ENCODE measurements at places on chromosomes 3 and 15.

- ATAC-seq = peak; percentile 79
These were observed 34.7 kb downstream of the SHC4 start for GRCh38 chr15:48928877-48929538.

DNA sequence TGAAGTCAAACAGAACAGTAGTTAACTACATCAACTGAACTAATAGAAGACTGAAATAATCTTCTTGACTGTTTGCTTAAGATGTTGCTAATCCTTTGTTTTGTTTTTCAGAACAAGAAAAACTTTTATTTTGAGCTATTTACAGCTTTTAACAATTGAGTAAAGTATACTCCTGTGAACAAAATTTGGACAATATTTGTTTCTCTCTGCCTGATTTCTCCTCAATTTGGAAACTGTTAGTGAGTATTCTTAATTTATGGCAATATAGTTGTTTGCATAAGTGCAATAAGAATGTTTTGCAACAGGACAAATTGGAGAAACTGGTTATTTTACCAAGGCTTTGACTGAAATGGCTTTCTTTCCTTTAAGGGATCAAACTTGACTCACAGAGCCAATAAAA lies 36.5 kb upstream of the ENTPD3 start:
- no peak for ATAC-seq

DNA sequence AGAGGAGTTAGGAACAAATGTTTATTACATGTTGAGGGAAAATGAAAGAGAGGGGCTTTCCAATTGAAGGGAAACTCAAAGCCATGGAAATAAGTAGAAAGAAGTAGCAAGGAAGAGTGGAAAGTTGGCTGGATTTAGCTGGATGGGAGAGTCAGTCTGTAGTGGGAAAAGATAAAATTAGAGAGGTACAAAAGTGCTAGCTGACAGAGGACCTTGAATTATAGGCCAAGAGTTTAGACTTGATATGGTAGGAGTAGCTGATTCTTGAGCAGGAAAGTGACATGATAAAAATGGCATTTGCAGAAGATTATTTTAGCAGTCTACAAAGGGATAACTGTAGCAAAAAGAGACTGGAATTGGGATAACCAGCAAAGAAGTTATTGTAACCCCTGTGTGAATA lies 425.8 kb downstream of the ROBO1 start:
- no peak for ATAC-seq

- no peak for ATAC-seq
These were observed 139.0 kb upstream of the NECTIN3 start for GRCh38 chr3:110932567-110932966.

DNA sequence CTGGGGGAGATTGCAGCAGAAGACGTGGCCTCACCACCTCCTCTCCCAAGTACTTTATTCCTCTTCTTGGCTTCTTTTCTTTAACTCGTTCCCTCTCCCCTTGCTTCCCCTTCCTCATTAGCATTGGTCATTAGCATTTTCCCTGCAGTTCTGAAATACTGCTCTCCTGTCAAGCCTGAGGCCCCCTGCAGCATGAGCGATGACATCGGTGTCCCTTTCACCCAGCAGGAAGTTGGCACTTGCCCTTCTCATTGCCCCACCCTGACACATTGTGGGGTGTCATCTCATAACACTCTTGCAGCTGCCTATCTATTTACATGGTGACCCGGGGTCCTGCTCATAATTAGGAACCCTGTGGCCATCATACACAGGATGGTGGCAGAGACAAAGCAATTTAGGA lies 167.1 kb downstream of the ARRDC4 start:
- ATAC-seq = no peak

DNA sequence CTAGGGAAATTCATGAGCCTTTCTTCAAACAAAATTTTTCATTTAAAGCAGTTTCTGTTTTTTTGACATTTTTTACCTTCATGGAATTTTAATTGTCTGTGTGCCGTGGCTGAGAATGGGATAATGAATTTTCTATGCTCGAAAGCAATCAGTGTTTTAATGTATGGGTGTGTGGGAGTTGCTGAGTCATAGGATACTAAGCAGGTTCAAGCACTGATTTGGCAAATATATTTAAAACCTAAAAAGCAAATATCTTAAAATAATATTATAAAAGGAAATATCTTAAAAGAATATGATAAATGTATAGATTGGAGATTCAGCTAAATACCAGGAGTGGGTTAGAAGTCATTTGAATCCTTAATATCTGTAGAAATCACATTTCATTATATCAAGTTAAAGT lies 173.6 kb upstream of the LRRFIP2 start:
- ATAC-seq = no peak

DNA sequence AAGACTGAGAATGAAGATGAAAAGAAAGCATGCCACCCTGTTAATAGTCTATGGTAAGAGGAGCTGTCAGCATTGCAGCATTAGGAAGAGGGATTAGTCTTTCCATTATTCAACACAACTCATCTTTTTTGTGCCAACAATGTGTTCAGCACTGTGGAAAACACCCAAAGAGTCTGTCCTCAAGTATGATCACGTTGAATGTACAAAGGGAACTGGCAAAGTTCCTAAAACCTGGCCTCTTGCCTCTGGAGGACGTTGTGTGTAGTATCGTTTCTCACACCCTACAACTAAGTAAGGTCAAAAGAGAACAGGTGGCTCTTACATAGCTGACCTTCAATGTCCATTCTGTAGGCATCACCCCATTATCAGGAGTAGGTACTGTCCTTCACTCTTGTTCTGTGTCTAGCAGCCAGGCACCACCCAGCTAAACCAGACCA lies 147.9 kb upstream of the THBS1 start:
- no peak for ATAC-seq

DNA sequence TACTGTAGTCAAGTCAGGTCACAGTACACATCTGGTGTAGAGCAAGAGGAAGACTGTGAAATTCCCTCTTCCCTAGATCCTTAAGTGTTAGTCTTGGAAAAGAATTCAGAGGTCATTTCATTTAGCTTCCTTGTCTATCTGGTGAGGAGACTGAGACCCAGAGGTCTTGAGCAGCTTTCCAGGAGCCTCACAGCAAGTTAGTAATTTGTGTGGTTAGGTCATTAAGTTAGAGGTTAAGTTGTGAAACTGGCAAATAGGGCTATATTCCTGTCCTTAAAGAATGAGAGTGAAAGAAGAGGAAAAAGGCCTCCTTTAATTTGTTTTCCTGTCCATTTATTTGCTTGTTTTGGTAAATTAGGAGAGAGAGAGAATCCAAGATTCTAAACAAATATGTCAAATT lies 9.0 kb downstream of the PODXL2 start:
- ATAC-seq = no peak

DNA sequence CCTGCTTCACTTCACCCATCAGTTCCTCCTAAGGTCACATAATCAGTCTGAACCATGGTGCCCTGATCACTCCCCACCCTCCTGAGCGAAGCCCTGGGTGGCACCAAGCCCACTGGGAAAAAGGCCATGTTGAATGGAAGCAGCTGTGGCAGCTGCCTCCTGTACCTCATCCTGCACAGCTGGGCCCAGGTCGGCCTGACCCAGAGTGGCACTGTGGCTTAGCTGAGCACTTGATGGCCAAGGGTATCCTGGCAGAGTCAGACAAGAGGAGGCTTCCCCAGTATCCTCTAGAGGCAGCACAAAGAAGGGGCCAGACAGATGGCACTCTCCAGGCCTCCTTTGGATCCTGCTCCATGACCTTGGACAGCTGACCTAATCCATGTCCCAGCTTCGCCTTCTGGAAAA lies 68.4 kb downstream of the TLE3 start:
- no peak for ATAC-seq

DNA sequence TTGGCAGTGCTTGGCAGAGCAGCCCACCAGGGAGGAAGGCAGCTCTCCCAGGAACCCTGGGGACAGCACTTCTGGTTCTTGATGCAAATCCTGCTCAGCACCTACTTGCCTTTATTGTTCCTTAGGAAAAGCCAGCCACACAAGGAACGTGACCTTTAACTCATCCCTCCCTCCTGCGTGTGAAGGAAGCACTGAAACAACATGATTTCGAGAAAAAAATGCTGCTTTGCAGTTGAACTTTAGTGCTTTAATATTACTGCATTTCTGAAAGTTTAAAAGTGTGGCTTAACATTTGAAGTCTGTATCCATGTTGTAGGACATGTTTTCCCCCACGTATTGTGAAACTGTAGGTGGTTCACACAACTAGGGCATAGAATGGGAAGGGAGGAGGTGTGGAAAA lies 50.4 kb upstream of the CTNNB1 start:
- no peak for ATAC-seq

DNA sequence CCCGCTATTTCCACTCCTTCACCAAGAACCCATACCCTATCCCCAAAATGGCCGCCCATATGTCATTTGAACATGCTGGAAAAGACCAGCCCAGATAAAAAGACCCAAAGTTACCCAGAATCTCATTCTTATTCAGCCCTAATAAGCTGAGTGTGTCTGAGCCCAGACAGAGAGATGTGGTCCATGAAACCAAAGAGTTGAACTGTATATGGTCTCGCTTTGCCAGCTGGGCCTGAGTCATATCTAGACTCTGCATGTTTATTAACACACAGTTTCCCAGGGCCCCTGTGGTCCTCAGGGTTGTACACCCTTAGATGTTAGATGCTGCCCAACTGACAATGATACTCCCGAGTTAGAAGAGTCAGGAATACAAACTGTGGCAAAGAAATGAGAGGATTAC lies 201.9 kb upstream of the STRIT1 start:
- ATAC-seq = no peak

DNA sequence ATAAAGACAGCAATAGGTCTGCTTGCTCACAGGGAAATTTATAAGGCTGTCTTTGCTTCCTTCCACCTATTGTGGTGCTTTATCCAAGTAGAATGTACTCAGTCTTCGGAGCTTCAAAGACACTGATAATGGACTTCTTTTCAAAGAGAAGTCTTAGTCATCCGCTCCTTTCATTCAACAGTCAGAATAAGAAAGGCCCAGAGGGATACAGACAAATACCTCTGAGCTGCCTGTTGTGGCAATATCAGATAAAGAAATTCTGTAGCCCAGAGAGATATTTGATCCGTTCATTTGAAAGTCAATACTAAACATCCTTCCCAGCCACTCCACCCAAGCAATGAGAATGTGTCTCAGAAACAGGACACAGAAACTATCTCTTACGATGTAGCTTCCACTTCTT lies 110.0 kb downstream of the FHIT start:
- ATAC-seq = no peak

DNA sequence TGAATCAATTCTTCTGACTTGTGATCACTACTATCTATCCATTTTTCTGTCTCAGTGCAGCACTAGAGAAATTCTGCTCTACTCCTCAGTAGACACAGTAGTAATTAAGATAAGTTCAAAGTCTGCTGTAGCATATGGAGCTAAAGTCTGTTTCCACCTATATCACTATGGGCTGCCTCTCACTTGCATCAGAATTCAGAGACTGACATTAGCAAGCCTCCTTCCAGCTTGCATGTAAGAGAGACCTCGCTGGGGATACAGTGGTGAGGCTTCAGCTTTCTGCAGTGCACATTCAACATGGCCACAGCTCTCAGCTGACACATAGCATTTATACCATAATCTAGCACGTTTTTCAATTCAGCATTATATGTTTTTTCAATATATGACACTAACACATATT lies 217.0 kb downstream of the PLOD2 start:
- no peak for ATAC-seq

- peak; percentile 12 for ATAC-seq
These were observed 567 bp downstream of the TICRR start for GRCh38 chr15:89575656-89576416.
